ENCODE measurements at places on chromosomes 13 and 19.

GRCh38 chr13:73220966-73221720 lies 162.3 kb downstream of the KLF5 start:
- DNase-seq = no peak

GRCh38 chr19:12453495-12453894 lies 12.7 kb upstream of the ZNF443 start:
- DNase-seq = no peak

GRCh38 chr19:33039108-33039599 lies 25.5 kb downstream of the RHPN2 start:
- DNase-seq = no peak

GRCh38 chr19:3873151-3873550 lies 4.3 kb upstream of the ZFR2 start:
- no peak for DNase-seq

DNA sequence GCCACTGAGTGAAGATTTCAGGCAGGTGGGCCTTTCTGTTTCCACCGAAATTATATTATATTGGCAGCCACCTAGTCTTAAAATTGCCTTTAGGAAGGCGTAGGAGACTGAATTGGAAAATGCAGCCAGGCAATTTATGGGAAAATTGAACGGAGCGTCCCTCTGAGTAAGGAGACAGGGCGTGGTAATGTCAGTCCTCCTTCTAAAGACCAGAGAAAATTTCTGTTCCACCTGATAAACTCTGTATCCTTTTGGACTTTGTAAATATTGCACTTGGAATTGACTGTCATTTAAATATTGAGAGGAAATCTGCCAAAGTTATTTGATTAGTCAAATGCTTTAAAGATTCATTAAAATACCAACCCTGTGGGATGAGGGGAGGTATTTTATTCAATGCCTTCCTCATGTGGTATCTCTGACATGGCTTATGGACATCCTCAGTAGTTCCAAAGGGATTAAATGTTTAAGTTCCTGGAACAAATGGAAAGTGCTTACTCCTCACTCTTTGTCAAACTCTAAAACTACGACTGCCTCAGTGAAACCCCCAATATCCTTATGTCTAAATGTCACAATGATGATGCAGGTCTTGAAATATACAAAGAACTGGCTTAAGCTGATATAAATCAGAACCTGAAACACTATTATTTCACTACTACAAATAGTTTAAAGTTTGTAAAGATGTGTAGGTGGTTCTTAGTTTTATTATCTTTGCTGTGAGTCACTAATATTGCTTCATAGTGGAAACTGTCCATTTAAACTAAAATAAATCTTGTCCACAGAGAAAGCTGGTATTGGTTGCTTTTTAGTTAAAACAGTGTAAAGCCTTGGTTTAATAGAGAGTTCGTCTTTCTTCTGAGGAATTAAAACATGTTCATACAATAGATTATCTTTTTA lies 203.2 kb downstream of the FGF14 start:
- DNase-seq = no peak

- DNase-seq = no peak
These were observed 148.0 kb downstream of the PTPRS start for GRCh38 chr19:5192568-5192967.

DNA sequence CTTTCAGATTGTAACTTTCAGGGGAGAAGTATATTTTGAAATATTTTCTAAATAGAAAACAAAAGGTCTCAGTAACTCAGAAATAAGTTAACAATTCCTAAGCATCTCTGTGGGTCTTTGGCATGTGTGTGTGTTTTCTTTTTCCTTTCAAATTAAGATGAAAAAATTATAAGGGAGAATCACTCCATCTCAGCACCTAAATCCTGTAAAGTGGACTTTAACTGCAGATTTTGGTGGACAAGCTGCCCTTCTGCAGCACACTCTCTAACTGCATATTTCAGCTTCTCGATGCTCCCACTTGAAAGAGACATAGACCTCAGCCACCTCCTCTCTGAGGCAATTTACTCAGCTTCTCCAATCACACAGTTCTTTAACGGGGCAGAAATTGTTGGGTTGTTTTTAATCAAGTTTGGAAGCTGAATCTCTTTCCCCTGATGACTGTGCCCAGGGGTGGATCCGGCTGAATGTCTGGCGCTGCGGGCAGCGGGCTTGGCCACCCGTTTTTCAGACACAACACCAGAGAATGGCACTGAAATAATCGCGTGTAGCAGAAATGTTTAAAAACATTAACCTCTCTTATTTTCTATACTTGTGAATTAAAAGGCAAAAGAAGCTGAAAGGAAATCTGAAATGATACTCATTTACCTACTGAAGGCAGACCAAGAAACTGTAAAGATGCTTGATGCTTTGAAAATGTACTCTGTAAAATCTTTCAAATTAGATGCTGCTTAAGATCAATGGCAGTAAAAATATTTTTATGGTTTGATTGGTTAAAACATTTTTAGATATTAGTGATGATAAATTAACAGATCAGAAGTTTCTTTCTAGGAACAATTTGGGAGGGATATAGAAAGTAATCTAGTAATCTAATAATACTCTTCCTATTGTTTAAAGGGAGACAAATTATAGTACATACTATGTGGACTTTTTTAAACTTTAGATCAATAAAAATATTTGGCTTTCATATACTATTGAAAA lies 12.4 kb downstream of the ZIC2 start:
- DNase-seq = no peak

GRCh38 chr13:26867451-26868091 lies 107.0 kb upstream of the GPR12 start:
- DNase-seq = peak; percentile 23

DNA sequence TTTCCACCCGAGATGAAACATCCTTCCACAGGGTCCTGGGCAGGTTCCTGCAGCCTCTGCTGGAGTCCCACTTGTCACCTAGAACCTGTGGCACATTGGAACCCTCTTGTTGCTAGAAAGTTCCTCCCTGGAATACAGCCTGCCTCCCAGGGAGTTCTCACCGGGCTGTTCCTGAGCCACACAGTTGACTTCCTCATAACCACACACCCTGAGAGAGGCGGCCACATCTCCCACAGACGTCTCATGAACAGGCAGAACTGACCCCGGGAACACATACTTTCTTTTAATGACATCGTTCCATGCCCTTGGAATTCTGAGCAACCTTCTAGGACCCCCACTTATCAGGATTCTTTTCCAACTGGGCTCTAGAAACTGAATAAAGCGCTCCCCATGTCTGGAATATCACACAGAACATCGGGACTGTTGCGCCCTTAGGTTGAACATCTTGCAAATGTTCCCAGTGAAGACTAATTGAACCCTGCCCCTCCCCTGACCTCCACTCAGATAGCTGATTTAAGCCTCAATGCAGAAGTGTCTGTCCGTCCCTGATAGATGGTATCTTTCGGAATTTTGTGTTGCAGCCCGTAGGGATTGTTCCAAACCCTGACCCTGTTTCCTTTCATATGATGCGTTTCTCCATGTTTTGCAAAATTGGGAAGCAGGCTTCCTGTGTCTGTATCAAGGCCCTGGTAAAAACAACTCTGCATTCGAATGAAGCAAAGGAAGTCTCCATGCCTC lies 91.1 kb downstream of the RAB20 start:
- DNase-seq = no peak

Data from GM10248 (cell line).